Vein endothelial cell (primary cell): ENCODE measurements at places on chromosomes 5 and 9. TPM values are rescaled to one million over a fixed set of nuclear protein-coding genes. Genes with fewer than 3 reads are reported as not detected.

Gene GPSM1
- total RNA-seq, result 29.6 and 47.4 TPM in 2 replicates

Gene AHRR
- 6.2 and 11.8 TPM in 2 replicates for total RNA-seq

Gene SPATA6L
- 2.6 and 3.1 TPM in 2 replicates for total RNA-seq

Gene PIP5K1B
- total RNA-seq, result 0.19 TPM in 1 of 2 replicates, not detected in the other

Gene SUB1
- total RNA-seq, result 94.7 and 159 TPM in 2 replicates
